Colonic mucosa (tissue), 4 donors: ENCODE measurements at places on chromosomes 5 and 9.

DNA sequence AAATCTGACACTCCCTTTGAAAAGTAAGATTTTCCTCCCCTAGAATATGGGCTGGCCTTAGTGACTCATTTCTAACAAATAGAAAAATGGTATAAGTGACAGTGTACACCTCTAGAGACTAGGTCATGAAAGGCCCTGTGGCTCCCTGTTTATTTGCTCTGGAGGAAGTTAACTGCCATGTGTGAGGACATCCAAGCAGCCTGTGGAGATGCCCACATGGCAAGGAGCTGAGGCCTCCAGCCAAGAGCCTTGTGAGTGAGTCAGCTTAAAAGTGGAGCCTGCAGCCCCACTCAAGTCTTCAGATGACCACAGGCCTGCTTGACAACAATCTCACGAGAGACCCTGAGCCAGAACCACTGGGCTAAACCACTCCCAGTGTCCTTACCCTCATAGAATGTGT, 128.1 kb upstream of the LHFPL2 start:
- DNase-seq = no peak

DNA sequence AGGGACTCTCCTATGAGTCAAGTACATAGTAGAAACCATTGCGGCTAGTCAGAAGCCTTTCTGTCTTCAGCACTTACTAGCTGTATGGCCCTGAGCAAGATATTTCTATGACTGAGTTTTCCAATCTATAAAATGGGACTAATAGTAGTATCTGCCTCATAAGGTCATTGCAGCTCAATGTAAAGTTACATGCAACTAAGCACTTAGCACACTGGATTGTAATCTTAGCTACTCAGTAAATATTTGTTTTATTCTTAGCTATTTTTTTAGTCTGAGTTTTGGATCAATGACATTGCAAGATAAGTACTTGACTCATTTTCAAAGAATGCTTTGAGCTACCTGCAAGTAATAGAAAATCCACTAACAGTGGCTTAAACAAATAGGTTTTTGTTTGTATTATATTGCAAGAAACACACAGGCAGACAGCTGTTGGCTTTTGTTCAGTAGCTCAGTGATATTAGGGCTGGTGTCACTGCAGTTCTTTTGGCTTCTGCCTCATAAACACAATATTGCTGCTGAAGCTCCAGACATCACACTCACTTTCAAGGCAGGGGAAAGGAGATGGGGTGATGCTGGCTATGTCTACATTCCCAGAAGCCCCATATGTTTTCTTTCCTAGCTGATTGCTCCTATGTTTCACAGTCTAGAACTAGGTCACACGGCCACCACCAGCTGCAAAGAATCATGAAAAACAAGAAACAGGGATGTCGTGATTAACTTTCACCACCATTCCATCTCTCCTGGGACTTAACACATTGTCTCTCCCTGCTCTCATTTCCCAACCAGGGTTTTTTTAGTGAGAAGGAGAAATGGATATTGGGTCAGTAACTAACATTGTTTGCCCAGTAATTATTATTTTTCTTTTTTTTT, 26.9 kb upstream of the FAT2 start:
- no peak for DNase-seq

DNA sequence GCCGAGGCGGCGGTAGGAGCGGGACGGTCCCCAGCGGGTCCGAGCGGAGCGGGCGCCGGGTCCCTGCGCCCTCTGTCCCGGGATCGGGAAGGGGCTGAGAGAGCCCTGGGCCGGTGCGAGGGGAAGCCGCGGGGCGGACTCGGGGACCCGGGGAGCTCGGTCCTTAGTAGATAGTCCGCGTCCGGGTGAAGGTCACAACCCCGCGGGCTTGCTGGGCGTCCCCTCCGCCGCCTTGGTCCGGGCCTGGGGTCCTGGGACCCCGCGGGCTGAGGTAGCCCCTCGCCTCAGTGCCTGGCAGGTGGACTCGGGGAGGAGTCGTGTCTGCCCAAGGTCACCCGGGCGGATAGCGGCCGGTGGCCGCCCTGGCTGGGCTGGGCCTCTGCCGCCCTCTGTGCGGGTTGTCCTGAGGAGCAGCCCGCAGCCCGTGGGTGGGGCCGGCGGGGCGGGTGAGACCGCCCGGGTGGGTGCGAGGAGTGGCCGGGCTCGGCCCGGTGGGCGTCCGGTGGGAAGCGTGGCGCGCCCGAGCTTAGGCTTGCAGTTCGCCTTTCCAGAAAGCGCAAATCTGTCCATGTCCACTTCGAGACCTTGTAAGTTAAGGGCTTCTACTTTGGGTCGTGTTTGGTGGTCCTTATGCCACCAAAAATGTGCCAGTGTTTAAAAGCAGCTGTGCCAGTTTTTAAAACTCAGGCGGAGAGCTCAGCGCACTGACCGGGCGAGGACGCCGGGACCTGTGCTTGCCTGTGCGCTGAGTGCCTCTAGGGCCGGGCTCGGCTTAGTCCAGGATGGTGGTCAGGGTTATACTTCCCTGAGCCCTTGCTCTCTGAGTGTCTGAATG, 554 bp downstream of the SDHA start:
- DNase-seq = peak; percentile 50

DNA sequence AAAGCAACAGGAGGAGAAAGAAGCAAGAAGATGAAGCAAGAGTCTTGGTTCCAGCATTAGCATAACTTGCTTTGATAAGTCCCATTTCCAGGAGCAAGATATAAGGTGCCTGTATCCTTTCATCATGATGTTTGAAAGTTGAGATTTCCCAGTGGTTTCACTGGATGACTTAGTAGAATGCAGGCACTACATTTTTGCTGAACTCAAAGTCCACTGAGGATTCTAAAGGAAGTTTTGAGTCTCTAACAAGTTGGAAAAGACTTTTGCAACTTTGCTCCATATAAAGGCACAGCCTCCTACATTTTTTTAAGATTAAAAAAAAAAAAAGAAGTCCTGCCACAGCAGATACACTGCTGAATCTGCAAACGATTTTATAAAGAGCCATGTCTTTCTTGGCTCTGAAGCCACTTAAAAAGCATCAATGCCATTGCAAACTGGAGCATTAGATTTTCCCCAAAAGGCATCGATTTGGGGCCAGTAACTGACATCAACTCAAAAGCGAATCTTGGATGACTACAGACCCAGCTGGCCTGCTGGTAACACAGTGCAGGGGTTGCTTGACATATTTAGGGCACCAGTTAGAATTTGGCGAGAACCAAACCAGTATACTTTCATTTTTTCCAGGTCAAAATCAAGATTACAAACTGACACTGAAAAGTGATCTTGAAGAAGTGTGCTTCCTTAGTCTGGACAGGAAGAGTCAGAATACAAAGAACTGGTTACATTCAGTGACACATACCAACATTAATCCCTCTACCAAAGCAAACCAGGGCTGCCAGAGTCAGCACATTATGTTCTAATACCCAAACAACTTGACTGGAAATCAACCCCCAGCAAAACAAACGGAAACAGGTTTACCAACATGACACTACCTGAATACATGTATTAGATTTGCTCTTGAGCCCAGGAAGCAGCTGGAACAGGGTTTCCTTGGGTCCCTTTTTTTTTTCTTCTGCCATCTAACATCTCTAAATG, 39.1 kb upstream of the KCNV2 start:
- DNase-seq = no peak

DNA sequence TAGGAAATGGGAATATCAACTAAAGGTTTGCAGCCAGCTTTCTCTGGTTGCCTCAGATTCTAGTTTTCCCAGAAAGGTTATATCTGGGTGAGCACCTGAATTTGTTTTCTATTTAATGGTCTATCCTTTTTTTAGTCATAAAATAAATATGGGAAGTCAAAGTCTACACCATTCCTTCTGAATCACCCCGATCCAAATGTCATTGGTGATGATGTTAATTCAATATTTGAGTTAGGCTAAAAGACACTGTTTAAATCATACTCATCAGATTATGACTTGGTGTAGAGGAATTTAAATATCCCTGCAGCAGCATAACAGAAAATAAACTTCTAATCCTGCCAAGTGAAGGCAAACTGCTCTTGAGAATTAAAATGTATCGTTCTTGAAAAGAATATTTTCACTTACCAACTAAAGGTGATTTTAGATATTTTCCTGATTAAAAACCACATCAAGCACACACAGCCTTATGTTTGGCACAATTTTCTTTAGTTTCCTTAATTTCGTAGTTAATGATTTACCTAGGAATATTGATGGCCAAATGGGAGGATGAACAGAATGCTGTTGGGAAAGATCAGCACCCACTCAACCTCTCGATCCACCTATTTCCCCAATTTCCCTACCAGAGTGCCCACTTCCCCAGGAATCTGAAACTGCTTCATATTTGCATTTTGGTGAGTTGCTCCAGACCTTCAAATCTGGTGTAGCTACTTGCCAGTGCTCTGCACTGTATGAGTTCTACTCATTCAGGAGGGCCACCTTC, 103.1 kb upstream of the TSLP start:
- no peak for DNase-seq

DNA sequence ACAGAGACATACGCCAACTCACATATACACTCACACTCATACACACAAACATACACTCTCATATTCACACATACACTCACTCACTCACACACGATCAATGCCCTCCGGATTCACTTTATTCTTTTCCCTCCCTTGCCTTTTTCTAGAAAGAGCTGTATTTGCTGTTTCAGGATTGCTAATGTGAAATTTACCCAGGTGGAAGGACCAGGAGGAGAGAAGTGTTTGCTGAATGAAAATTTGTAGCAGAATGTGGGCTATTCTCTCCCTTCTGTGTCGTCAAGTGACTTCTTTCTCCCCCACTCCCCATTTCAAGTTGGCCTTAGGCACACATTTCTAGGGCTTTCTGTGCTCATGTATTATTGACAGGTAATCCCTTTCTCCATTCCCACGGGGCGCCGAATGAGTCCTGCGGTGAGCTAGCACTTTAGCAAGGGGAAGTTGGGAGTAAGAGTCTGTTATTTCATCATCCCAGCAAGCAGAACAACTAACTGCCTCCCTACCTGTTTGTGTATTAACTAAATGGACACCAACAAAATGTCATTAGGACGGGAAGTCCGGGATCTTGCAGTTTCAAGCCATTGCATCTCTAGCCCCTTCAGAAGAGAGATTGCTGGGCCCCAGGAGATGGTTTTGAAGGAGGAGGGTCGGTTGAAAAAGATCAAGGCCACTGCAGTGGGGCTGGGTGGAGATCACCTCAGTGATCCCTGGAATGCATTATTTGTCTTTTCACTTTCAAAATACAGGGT, 97.1 kb upstream of the TAF11L2 start:
- DNase-seq = no peak

GRCh38 chr9:1732670-1733069, 282.5 kb upstream of the SMARCA2 start:
- DNase-seq = no peak

- DNase-seq = no peak
Measured at GRCh38 chr5:1429066-1429465, 16.2 kb downstream of the SLC6A3 start.

GRCh38 chr9:132135456-132135855, 26.4 kb upstream of the NTNG2 start:
- DNase-seq = no peak

DNA sequence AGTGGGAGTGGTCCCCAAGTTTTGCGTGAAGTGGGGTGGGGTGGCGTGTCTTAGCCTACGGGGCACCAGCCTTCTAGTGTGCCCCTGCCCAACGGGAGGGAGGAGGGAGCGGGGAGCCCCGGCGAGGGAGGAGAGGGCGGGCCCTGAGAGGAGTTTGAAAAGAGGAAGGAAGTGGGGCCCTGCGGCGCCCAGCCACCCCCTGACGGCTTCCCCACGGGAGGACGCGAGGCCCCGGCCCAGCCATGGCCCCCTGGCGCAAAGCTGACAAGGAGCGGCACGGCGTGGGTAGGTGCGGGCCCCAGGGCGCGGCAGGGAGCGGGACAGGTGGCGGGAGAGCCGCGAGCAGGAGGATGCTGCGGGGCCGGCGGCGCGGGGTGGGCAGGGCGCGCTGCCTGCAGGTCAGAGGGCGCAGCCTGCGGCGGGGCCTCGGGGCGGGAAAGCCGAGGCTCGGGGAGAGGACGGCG, at the start of gene DOCK2:
Gene DOCK2, plus strand, starts transcription at position 191 of the 464 bp plus-strand sequence. Its CDS starts 52 bp downstream, at position 243.
- peak; percentile 51 for DNase-seq

- DNase-seq = no peak
Measured at GRCh38 chr5:36689225-36689624, 82.8 kb downstream of the SLC1A3 start.

GRCh38 chr5:38258042-38258318, 379 bp upstream of the EGFLAM start:
- no peak for DNase-seq

DNA sequence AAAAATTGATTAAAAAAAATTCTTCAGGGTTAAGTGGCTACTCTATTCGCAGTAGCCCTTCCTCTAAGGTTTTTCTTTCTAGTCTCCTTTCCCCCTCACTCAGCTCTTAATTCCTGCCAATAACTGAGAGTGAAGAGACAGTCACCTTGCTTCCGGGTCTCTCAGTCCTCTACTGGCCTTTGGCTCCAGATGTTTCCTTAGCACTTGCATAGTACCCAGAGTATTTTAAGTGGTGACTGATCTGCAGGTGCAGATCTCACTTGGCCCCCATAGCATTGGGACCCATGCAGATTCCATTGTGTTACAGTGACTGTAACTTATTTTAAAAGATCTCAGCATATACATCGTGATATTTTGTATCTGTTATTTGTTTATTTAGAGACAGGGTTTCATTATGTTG, 66.2 kb downstream of the GCNT1 start:
- DNase-seq = no peak

- no peak for DNase-seq
Measured at GRCh38 chr9:114516913-114517312, 11.6 kb upstream of the WHRN start.

DNA sequence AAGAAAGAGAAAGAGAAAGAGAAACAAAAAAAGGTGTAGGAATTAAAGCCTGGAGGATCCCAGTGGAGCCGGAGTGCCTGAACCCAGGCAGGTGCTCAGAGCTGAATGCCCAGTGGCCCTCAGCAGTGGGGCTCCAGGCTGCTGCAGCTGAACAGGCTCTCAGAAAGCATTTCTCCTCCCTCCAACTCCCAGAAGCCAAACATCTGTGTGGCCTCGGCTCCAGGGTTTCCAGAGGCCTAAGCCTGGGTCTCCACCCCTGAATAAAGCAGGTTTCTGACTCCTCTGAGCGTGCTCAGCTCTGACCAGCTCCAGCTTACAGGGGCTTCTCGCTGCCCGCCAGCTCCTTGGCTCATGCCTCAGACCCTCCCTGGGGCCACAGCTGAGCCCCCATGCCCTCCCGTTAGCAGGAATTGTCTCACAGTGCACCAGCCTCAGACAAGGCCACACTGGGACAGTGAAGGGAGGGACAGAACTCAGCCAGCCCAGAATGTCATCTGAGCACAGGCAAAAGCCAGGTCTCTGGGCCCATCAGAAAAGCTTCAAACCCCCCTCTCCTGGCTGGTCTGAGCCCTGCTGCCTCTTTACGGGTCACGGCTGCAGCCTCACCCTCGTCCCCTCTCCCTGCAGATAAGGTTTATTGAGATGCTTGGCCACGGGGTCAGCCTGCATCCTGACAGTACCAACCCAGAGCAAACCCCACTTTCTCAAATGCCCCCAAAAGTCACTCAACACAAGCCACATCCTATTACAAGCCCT, 114.4 kb upstream of the PPP1R26 start:
- DNase-seq = no peak

DNA sequence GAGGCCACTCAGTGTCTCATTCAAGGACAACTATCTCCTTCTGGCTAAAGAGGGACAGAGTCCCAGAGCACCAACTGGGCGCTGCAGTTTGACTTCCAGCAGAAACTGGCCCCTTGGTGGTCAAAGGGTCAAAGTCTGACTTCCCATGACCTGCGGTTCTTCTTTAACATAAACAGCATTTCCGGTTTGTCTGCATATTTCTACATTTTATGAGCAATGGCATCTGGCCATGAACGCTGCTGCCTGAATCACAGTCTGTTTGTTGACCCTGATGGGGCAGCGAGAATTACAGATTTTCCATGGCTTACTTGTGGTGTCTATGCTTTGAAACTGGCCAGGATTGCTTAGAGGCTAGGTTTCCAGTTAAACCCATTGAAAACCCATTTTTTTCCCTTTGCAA, 1.3 kb downstream of the TNFSF15 start:
- peak; percentile 84 for DNase-seq
